ENCODE measurements at places on chromosomes 1 and 21.

DNA sequence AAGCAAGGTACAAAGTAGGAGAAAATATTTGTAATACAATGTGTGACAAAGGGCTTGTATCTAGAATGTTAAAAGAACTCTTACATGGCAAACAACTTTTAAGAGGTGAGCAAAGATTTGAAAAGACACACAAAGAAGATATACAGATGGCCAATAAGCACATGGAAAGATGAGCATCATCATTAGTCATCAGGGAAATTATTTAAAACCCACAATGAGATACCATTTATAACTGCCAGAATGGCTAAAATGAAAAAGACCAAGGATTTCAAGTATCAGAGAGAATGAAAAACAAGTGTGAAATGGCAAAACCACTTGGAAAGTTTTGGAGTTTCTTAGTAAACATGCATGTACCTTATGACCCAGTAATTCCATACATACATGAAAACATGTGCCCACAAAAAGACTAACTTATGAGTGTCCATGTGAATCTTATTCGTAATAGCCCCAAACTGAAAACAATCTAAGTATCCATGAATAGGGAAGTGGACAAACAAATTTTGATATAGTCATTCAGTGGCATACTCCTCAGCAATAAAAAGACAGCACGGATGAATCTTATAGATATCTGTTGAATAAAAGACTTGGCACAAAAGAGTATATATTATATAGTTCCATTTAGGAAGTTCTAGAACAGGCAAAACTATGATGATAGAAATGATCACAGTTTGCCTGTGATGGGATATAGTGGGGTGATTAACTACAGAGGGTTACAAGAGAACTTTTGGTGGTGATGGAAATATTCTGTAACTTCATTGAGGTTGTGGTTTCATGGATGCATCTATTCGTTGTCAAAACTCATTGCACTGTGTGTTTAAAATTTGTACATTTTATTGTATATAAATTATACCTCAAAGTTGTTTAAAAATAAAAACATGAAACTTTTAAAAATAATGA is 82.0 kb downstream of the DISP1 start:
- no peak for DNase-seq

DNA sequence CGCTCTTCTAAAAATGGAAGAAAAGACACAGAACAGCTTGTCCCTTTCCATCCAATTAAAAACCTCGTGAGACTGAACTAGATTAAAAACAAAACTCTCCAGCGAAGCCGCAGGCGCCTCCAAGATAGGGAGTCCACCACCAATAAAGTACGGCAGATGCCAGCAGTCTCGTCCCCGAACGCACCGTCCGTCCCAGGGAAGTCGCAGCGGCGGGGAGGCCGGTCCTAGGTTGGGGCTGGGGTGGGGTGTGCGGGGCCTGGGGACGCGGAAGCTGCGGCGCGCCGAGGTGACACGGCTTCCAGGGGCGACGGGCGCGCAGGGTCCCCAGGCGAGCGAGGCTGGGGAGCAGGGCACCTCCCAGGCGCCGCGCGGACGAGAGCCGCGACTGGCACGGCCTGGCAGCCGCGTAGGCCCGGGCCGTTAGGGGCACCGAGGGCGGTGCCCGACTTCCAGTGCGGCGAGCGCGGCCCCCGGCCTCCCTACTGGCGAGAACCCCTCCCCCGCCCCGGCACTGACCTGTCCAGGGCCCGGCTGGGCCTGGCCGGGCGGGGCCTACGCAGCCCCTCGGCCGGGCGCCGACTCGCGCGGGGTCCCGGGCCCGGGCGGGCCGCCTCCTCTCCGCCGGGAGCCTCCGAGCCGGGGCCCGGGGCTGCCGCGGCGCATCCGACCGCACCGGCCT is 28.3 kb upstream of the A3GALT2 start:
- no peak for DNase-seq

GRCh38 chr1:243716906-243717305 is 133.1 kb downstream of the AKT3 start:
- DNase-seq, result no peak

- DNase-seq, result no peak
Observed at GRCh38 chr1:172851077-172851476, 192.2 kb downstream of the FASLG start.

DNA sequence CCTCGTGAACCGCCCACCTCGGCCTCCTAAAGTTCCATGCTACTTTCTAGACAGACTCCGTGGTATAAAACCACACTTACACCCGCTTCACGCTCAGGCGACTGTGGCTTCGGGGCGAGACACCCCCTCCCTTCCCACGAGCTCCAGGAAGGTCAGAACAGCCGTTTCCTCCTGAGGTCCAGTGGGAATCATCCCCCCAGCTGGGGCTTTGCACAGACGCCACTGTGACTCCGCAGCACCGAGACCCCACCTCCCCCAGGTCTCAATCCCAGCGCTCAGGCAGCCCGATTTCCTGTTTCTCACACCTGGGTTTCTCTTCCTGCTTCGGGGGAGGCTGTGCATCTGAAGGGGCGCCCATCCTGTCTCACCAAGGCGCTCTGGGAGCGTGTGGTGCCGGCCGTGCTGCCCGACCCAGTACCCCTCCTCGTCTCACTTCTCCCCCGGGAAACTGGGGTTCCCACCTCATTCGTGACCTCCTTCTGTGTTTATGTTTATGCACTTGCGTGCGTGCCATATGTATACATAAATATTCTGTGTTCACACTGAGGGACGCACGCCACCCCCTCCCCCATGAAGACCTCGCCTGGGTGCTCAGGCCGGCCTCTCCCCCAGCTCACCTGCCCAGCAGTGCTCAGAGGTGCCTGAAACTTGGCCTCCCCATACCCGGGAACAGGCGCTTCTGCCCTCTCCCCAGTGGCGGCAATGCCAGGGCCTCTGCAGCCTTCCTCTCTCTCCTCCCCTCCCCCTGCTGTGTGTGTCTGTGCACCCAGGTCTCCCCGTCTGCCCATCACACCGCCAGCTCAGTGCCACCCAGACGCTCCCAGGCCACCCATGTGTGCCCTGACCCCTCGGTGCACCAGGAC is 14.6 kb downstream of the SLC35E2B start:
- no peak for DNase-seq

GRCh38 chr21:44347911-44348451 is 5.4 kb upstream of the TRPM2 start:
- DNase-seq, result no peak

GRCh38 chr1:188615321-188615720 is 1786.6 kb downstream of the PLA2G4A start:
- DNase-seq, result no peak

GRCh38 chr1:168720839-168721238 is 8.2 kb downstream of the DPT start:
- no peak for DNase-seq

DNA sequence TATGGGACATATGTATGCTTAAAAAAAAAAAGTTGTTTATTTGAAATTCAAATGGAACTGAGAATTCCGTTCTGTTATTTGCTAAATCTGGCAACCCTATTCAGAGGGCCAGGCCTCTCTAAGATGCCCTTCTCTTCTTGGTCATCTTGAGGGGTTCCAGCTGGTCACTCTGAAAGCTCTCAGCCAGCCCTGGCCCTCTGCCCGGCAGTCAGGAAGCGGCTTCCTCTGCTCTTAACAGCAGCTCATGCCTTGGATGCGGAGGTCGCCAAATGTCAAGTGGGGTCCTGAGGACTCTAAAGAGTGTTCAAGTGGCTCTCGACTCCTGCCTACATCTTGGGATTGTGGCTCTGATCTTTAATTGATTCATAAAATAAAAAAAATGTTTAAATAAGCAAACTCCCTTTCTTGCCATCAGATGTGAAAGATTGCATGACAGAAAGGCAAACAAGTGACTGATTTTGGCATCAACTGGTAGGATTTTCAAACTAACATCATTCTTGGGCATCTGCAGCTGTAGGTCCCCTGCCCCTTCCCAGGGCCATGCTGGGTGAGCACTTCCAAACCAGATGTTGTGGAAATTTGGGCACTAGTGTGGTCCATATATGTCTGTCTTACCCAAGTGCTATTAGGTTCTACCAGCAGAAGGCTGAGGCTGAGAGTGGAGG is 130.8 kb downstream of the PRDM2 start:
- DNase-seq, result no peak

- DNase-seq, result no peak
Observed at GRCh38 chr1:151891512-151891911, 17.8 kb downstream of the THEM4 start.

DNA sequence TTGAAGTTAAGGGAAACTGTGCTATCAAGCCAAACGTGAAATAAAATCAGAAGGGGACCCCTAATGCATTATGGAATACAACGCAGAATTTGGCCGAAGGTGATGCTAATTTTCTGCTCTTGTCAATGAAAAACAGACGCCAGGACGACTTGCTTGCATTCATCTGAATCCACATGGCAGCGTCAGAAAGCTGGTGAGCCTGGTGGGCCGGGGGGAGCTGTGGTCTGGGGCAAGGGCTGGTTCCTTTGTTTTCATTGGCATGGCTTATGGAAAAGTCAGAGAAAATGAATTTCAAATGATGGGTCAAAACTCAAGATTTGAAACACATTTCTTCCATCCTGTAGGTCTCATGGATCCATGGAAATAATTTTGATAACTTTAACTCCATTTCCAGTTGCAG is 86.4 kb upstream of the RUNX1 start:
- DNase-seq, result no peak

- no peak for DNase-seq
Observed at GRCh38 chr1:111392460-111392945, 35.0 kb downstream of the OVGP1 start.

- DNase-seq, result no peak
Observed at GRCh38 chr1:214416417-214416816, 135.0 kb downstream of the PTPN14 start.

GRCh38 chr1:202599669-202600431 is 110.4 kb downstream of the SYT2 start:
- DNase-seq, result peak; percentile 1

DNA sequence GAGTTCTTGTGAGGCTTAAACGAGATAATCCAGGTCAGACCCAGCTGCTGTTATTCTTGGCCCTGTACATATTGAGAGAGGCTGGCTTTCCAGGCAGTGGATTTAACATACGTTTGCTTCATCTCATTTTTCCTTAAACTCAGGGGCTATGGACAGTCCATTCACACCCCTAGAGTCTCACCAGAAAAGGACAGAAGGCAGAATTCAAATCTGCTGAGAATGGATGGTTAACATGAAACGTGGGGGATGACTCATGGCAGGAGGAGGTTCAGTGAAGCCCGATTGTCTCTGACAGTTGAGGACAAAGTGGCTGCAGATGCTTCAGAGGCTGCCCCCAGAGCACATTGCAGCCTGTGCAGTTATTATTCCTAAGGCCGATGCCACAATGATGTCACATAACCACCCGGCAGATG is 39.5 kb downstream of the TGFB2 start:
- peak; percentile 79 for DNase-seq

DNA sequence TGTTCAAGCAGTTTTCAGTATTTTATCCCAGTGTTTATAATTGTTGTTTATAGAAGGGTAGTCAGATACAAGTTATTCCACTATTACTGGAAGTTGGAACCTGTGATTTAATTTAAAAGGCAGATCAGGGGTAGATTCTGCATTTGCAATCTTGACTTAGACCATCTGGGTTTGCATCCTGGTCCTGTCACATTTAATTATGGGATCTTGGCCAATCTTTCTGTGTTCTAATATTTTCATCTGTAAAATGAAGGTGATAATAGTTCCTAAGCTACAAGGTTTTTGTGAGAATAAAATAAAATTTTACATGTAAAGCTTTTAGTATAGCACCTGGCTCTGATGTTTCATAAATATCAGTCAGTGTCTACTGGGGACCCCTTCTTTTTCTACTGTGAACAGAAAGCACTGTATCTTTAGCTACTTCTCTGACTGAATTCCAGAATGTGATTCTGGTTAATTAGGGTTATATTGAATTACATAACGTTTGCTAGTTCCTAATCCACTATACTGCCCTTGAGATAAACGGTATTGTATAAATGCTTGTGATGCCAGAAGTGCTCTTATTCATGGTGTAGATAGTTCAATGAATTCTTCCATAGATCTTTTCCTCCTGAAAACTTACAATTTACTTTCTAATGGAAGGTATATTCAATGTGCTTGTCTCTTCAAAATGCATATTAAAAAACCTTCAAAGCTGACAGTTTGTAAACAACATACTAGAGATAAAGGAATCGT is 131.0 kb downstream of the KCNK1 start:
- no peak for DNase-seq

DNA sequence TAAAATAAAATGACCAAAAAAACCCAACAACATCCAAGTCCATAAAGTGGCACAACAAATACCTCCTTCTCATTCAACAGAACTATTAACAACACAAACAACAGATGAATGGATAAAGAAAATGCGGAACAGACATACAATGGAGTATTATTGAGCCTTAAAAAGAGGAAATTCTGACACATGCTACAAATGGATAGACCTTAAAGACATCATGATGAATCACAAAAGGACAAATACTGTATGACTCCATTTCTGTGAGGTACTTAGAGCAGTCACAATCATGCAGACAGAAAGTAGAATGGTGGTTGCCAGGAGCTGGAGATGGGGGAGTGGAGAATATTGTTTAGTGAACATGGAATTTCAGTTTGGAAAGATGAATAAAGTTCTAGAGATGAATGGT is 42.6 kb downstream of the EYA3 start:
- no peak for DNase-seq

- no peak for DNase-seq
Observed at GRCh38 chr1:214440219-214440965, 111.0 kb downstream of the PTPN14 start.

DNA sequence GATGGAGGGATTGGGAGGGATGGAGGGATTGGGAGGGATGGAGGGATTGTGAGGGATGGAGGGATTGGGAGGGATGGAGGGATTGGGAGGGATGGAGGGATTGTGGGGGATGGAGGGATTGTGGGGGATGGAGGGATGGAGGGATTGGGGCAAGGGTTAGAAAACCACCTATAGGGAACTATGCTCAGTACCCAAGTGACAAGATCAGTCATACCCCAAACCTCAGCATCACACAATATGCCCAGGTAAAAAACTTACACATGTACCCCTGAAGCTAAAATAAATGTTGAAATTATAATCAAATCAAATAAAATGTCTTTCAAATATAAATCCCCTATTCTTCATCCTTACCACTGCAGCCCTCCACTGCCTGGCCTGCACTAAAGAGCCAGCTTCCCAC is 72.8 kb upstream of the HNRNPU start:
- no peak for DNase-seq

DNA sequence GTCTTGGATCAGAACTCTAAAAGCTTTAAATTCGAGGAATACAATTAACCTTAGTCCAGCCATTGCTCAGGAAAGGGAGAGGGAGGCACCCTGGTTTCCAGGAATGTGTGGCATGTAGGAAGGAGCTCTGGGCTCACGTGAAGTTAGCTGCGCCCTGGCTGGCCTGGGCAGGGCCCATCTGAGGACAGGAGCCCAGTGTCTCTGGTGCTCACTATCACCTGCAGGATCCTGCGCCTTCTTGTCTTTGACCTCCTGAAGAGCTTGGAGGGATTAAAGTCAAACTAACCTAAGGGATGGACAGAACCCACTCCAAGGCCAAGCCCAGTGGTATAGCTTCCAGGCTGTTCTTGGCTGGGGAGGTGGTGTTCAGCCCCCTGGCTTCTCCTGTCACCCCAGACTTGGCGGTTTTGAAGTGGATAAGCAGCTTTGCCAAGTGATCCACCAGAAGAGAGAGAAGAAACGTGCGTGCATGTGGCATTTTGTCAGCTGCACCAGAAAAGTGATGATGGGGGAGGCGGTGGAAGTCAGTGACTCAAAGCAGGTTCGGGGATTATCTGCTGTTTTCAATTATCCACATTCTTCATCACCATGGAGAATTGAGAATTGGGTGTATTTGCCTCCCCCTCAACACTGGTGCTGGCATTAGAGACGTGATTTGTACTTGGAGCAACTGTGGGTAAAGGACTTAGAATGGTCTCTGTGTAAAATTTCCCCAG is 11.9 kb upstream of the KCNN3 start:
- no peak for DNase-seq

GRCh38 chr1:179323436-179323835 is 29.8 kb downstream of the SOAT1 start:
- DNase-seq, result no peak

- no peak for DNase-seq
Observed at GRCh38 chr21:34670962-34671348, 2.2 kb downstream of the CLIC6 start.

Measured in NCI-H524 treated with DMSO at 0.1 percent for 48 hours (cell line).